Stimulated activated CD4-positive, alpha-beta T cell treated with anti-CD3 and anti-CD28 coated beads, Interleukin-4, amount 100 ng/mL, for 48 hours (primary cell): ENCODE measurements at places on chromosomes 3 and 15.

DNA sequence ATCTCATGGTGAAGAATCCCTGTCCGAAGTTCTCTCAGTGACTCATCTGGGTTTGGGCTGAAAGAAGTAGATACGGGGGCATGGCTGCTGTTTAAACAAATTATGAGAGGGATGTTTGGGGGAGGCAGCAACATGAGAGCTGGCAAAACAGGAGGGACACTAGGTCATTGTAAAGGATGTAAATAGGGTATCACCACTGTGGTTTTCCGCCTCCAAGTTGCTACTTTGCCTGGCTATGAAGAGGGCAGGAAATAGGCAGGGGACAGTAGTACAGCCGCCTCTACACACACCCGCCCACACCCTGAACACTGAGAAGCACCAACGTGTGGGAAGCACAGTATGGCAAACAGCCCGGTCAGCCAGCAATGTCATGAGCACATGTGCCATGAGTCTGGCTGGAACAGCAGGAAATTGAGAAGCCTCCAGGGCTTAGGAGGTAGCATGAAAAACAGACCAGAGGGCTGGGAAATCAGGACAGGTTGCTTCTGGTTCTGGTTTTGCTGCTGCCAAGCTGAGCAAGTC, 17.1 kb downstream of the HEXA start:
- no peak for DNase-seq

DNA sequence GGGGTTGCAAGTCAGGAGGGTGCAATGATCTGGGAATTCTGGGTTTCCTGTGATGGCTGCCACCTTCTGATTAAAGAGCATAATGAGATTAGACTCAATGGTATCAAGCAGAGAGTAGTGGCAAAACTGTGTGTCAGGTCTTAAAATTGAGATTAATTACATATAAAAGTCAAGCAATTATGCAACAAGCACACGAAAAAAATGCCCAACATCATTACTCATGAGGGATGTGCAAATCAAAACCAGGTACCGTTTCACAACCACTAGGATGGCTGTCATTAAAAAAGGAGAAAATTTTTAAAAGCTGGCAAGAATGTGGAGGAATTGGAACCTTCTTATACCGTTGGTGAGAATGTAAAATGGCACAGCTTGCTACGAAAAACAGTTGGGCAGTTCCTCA, 205.0 kb downstream of the OSBPL10 start:
- no peak for DNase-seq

GRCh38 chr15:80562033-80562432, 133.1 kb upstream of the ABHD17C start:
- no peak for DNase-seq

DNA sequence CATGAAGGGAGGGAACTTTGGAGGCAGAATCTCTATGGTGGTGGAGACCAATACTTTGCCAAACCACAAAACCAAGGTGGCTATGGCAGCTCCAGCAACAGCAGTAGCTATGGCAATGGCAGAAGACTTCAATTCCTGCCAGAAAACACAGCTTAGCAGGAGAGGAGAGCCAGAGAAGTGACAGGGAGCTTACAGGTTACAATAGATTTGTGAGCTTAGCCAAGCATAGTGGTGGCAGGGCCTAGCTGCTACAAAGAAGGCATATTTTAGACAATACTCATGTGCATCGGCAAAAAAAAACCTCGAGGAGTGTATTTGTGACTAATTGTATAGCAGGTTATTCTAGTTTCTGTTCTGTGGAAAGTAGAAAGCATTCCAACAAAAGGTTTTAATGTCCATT, 6.4 kb upstream of the CSTA start:
- DNase-seq, result no peak

- DNase-seq, result no peak
Observed at GRCh38 chr3:187049462-187050101, 89.7 kb downstream of the RPL39L start.
